D721Med (cell line): ENCODE measurements at places on chromosomes 1 and 21.
A peak's percentile ranks its signal among the peaks of the same experiment; 100 is the strongest.

- no peak for DNase-seq
Measured at GRCh38 chr1:232951180-232951579, 769 bp downstream of the NTPCR start.

GRCh38 chr1:154536570-154536969, 21.9 kb downstream of the UBE2Q1 start:
- no peak for DNase-seq

GRCh38 chr1:246875041-246876026, 56.4 kb downstream of the AHCTF1 start:
- DNase-seq, result no peak

GRCh38 chr1:203835476-203835875, 25.9 kb upstream of the SNRPE start:
- DNase-seq, result no peak

DNA sequence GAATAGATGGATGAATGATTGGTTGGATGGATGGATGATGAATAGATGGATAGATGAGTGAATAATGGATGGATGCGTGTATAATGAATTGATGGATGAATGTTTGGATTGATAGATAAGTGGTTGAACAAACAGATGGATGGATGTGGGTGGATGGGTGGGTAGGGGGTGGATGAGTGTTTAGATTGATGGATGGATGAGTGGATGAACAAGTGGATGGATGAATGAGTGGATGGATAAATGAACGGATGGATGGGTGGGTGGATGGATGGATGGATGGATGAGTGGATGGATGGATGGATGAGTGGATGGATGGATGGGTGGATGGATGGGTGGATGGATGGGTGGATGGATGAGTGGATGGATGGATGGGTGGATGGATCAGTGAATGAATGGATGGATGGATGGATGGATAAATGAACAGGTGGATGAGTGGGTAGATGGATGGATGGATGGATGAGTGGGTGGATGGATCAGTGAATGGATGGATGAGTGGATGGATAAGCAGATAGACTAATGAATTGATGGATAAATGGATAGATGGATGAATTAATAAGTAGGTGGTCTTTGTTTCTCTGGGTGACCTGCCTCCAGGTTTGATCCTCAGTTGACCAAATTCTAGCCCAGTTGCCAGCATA, 64.3 kb downstream of the SPSB1 start:
- DNase-seq, result no peak

DNA sequence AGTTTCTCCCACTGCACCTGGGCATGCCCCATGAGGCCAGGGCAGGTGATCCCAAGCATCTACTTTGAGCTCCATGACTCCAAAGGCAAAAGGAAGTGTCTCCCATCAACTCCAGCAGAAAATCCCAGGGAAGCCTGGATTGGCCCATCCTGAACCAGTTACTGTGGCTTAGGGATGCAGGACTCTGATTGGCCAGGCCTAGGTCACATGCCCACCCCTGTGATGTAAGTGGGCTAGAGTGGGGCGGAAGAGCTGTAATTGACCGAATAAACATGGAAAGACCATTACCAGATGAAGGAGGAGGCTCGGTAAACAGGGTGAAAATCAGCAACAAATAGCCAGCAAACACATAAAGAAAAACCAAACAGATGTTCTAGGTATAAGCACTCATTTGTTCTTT, 45.2 kb downstream of the MATN1 start:
- DNase-seq, result no peak

DNA sequence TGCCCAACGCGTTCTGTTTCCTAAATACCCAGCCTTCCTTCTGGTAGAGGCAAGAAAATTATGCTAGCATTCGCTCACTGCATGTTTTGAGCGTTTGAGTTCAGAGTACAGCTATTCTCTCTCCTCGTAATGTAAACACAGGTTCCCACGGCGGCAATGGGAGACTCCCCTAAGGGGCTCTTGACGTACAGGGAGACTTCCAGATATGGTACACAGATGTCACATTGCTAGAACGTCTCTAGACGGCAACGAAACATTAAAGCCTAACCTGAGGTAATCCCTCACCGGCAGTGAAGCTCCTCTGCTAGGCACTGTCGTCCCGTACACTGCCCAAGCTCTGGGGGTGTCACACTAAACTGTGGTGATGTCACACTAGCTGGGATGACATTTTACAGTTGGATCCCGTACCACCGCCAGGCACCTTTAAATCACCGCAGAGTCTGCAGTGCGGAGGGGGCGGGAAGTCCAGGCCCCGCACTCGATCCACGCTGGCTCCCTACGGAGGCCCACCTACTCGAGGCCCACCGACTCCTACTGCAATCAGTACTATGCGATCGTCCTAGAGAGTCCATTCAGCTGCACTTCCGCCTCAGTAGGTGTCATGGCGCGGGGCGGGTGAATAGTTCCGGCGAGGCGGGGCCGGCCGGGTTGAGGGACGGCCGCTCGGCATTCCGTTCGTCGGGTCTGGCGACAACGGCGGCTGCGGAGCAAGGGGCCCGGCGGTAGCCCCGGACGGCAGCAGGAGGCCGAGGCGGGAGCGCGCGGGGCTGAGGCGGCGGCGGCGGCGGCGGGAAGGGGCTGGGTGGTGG, at the start of gene HIPK1:
Gene HIPK1, plus strand, starts transcription at position 384 of the 809 bp plus-strand sequence.
- peak; percentile 60 for DNase-seq

GRCh38 chr21:33977017-33977720, 61.6 kb upstream of the ATP5PO start:
- DNase-seq, result no peak

- DNase-seq, result no peak
Measured at GRCh38 chr1:109207467-109208103, 6.1 kb upstream of the SARS1 start.

GRCh38 chr1:184567009-184567408, 180.2 kb downstream of the C1orf21 start:
- no peak for DNase-seq

GRCh38 chr1:47257224-47257623, 25.2 kb upstream of the TAL1 start:
- DNase-seq, result no peak

GRCh38 chr21:44817914-44818639, at the start of gene SUMO3:
TSS of gene SUMO3 (minus strand) at chr21:44818062. CDS start at chr21:44817968, 94 bp downstream.
- peak; percentile 62 for DNase-seq

GRCh38 chr21:39180429-39181019, 2.7 kb downstream of the PSMG1 start:
- no peak for DNase-seq

DNA sequence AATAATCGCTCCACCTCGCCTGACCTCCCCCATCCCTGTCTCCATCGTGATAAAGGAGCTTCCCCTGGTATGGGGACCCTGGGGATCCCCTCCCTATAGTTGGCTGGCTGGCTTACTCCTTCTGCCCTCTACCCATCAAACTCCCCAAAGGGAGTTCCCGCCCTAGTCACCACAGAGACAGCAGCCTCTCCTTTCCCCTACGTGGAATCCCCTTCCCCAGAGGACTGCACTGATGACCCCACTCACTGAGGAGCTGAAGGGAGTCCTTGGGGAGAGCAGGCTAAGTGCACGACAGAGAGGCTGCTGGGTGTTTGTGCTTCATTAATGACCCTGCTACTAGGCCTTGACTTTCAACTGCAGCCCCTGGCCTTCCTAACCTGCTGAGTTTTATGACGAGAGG, 1.9 kb downstream of the CADM3 start:
- no peak for DNase-seq

DNA sequence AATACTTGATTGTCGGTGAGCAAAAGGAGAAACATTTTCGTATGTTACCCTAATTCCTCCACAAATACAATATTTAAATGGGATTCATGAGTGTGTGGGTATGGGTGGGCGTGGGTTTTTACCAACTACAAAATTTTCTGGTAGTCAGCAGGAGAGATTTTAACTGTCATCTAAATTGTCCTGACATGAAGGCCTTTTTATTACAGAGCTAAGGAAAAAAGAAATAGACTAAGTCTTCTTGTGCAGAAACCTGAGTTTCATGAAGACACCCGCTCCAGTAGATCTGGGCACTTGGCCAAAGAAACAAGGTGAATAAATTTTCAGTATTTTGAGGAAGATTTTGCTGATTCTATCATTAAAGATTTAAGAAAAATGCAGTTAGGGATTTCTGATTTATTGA, 752 bp downstream of the RGS18 start:
- DNase-seq, result no peak

GRCh38 chr1:183165456-183165855, 20.6 kb upstream of the LAMC2 start:
- no peak for DNase-seq

DNA sequence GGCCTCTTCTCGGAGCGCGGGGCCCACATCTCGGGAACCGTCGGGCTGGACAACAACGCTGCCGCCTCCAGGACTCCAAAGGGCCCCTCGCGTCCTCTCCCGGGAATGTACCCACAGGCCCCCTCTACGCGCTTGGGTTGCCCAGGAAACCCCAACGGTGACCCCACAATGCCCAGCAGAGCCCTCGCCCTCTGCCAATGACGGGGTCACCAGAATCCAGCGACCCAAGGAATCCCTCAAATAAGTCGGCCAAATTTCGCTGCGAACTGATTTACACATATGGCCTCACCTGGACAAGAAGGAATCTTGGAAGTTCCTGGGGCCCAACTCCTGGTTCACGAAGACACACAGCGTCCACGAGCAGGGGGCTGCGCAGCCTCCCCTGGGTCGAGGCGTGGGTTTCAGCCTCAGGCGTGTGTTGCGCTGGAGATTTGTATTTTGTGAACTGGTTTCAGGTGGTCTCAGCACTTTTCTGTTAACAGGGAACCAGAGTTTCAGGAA, 78.1 kb downstream of the DESI2 start:
- no peak for DNase-seq

DNA sequence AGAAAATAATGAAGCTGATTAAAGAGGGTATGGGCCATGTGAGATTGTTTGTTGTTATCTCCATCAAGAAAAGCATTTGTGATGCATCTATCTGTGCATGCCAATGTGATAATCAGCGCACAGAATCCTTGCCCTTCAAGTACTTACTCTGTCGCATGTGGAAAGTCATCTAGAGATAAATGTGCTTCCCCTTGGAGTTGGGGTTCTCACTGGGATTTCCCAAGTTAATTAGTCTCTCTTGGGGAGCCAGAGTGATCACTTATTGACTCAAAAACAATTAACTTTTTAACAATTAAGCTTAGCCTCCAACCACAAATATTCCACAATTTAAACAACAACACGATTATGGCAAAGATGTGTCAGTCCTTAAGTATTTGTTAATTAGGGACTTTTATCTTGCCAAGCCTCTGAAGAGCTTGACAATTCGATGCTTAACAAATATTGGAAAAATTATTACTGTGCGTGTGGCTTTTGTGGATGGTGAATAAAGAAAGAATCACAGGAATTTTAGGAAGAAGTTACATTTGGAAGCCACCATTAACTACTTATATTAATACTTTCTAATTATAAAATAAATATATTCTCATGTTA, 17.5 kb downstream of the RHOU start:
- no peak for DNase-seq

- no peak for DNase-seq
Measured at GRCh38 chr1:6507037-6507428, 15.6 kb upstream of the PLEKHG5 start.

- no peak for DNase-seq
Measured at GRCh38 chr1:167582722-167583121, 29.2 kb upstream of the CREG1 start.

DNA sequence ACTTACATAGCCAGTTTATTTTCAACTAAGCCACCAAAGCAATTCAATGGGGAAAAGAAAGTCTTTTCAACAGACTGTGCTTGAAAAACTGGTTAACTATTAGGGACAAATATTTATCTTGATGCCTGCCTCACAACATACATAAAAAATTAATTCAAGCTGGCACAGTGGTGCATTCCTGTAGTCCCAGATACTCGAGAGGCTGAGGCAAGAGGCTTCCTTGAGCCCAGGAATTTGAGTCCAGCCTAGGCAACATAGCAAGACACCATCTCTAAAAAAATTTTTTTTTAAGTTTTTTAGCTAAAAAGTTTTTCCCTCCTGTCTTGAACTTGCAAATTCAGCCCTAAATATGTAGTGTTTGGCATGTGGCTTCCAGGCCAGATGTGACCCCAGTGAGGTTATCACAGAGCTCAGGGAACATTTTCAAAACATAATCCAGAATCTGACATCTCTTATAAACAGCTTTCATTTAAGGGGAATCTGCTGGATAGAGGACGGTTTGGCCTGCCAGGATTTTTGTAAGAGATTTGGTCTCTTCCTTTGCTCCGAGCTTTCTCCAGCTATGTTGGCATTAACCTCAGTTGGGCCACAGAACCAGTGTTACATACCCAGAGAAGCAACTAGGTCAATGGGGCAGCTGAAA, 46.4 kb downstream of the COL6A1 start:
- no peak for DNase-seq

- no peak for DNase-seq
Measured at GRCh38 chr1:23370709-23371584, 1.3 kb upstream of the ZNF436 start.

DNA sequence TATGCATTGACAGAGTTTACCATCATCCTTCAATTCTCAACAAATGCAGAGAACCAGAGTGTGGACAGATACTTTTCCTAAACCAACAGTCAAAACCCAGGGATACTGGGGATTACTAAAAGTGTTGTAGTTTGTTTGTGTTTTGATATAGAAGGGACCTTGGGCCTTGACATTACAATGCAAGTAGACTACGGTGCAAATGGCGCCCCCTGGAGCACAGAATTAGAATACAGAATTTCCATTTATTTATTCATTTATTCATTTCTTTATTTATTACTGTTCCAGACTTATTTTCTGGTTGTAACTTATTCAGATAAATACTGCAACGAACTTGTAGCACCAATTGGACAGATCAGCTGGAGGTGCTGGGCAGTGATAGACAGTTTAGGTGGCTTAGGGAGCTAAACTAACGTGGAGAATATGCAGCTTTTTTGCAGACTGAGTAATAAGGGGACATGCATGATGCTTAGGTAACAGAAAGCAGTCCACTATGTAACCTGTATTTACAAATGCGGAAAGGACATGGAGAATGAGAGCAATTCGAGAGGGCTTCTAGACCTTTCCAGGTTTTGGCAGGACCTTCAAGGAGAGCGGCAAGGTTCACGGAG, 42.6 kb downstream of the KIRREL1 start:
- DNase-seq, result no peak

GRCh38 chr1:30512914-30513265, 210.5 kb downstream of the MATN1 start:
- DNase-seq, result no peak

DNA sequence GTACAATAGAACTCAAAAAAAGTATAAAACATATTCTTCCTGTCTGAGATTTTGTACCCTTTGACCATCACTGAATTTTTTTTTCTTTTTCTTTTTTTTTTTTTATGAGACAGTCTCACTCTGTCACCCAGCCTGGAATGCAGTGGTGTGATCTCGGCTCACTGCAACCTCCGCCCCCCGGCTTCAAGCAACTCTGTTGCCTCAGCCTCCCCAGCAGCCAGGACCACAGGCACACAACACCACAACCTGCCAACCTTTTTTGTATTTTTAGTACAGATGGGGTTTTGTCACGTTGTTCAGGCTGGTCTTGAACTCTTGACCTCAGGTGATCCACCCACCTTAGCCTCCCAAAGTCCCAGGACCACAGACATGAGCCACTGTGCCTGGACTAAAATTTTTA, 10.4 kb downstream of the SDCCAG8 start:
- DNase-seq, result no peak

- DNase-seq, result no peak
Measured at GRCh38 chr1:224733027-224733911, 117.2 kb downstream of the CNIH3 start.

- DNase-seq, result no peak
Measured at GRCh38 chr1:183466781-183467180, 5.5 kb upstream of the SMG7 start.

GRCh38 chr1:155325603-155325893, 4.9 kb downstream of the RUSC1 start:
- no peak for DNase-seq

GRCh38 chr1:213987422-213987926, 299 bp upstream of the PROX1 start:
- peak; percentile 95 for DNase-seq

- DNase-seq, result no peak
Measured at GRCh38 chr1:18100491-18101063, 7.0 kb upstream of the IGSF21 start.
